H1 (cell line): ENCODE measurements at places on chromosomes 7 and 10. TPM values are rescaled to one million over a fixed set of nuclear protein-coding genes. Genes with fewer than 3 reads are reported as not detected.

DNA sequence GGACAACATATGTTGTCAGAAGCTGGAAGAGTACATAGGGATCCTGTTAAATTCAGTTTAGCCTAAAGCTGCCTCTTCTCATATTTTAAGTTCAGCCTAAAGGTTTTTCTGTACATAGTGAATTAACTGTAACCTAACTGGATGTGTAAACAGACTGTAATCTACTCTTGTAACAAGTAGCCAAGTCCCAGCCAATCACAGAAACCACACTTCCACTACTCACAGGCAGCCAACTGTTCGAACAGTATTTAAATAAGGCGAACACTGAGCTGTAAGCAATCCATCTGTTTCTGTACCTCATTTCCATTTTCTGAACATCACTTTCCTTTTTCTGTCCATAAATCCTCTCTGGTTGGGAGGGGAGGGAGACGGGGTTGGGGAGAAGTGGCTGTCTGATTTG lies 15.0 kb upstream of the STN1 start:
- H3K27me3 ChIP-seq = no peaks in the 10 kb centered on the region
- no peaks in the 10 kb centered on the region for H3K36me3 ChIP-seq
- no peaks in the 10 kb centered on the region; the same call in 1 of the 2 replicates for H3K4me1 ChIP-seq

DNA sequence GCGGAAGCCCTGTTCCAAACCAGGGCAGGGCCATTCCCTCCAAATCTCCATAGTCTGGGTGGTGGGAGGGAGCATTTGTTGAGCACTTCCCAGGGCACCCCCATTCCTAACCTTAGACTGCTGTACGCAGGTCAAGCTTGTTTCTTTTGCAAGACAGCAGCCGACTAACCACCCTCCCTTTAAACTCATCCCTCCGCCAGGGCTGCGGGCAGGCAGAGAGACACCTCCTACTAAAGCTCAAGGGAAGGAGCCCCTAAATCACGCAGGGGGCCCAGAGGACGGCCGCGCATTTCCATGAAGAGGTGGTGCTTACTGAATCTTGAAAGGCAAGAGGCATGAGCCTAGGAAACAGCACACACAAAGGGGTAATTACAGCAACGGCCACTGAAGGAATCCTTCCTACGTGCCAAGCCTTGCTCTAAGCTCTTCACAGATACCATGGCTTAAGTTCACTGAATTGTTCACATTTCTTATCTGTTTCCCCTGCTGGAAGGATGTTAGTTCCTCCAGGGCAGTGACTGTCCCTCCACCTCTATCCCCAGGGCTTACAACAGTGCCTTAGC lies 90.0 kb downstream of the PROSER2 start:
- H3K27me3 ChIP-seq = no peaks in the 10 kb centered on the region
- no peak overlapping the region for H3K27ac ChIP-seq
- DNase-seq = no peak

GRCh38 chr7:135991322-135991721 lies 14.2 kb upstream of the MTPN start:
- H3K27me3 ChIP-seq = no peaks in the 10 kb centered on the region
- no peak for DNase-seq
- no peak overlapping the region for H3K4me3 ChIP-seq
- no peak overlapping the region for H3K27ac ChIP-seq

- H3K27ac ChIP-seq = no peak overlapping the region
- DNase-seq = no peak
- H3K4me1 ChIP-seq = peaks cover 3% of the 10 kb centered on the region; the same call in 1 of the 2 replicates
- no peaks in the 10 kb centered on the region for H3K27me3 ChIP-seq
These were observed 4.4 kb upstream of the MYL10 start for GRCh38 chr7:101633511-101633910.

The PLEKHS1 gene
- not detected in 2 replicates for total RNA-seq

The SLC39A12 gene
- not detected in 2 replicates for total RNA-seq

GRCh38 chr10:73641328-73642060 lies at the start of gene MYOZ1:
MYOZ1 (minus strand) TSS chr10:73641474; CDS start chr10:73640017, 1,457 bp downstream.
- peaks cover 1% of the 10 kb centered on the region for H3K4me1 ChIP-seq
- no peaks in the 10 kb centered on the region for H3K36me3 ChIP-seq
- no peak within 1 kb of the TSS for H3K4me3 ChIP-seq
- no peaks in the 10 kb centered on the region for H3K27me3 ChIP-seq
- no peak for DNase-seq

- no peaks in the 10 kb centered on the region for H3K4me1 ChIP-seq
- H3K27me3 ChIP-seq = no peaks in the 10 kb centered on the region
- H3K27ac ChIP-seq = no peak overlapping the region
- H3K36me3 ChIP-seq = no peaks in the 10 kb centered on the region
These were observed 292.4 kb downstream of the USP6NL start for GRCh38 chr10:11318826-11319598.

The TLX1 gene
- total RNA-seq = not detected in 2 replicates

DNA sequence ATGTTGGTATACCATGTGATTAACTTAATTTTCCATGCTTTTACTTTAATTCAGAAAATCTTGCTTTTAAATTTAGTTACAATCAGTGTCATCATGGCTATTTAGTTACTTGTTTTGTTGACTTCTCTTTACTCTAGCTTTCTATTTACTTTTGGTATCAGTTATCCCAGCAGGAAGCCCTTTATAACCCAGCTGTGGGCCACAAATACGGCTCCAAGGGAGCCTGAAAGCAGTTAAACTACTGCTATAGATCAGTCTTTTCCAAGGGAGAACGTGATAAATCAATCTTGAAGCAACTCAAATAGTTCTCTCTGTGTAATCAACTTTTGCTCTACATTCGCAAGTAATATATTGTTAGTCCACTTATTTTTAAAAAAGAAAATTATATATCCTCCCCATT lies 287.4 kb downstream of the CACNA2D1 start:
- H3K27ac ChIP-seq = no peak overlapping the region
- DNase-seq = no peak
- no peaks in the 10 kb centered on the region for H3K36me3 ChIP-seq
- no peak overlapping the region for H3K4me3 ChIP-seq
- H3K27me3 ChIP-seq = no peaks in the 10 kb centered on the region; the same call in 1 of the 2 replicates

The MCM10 gene
- total RNA-seq = 59.0 and 60.3 TPM in 2 replicates

GRCh38 chr7:96322373-96322695 lies 436 bp upstream of the SLC25A13 start:
- no peaks in the 10 kb centered on the region for H3K36me3 ChIP-seq
- H3K4me3 ChIP-seq = peak overlapping the region; percentile 75

GRCh38 chr10:78179886-78180705 lies 146.4 kb downstream of the RPS24 start:
- H3K27me3 ChIP-seq = no peaks in the 10 kb centered on the region; the same call in 1 of the 2 replicates
- no peak overlapping the region for H3K27ac ChIP-seq
- peaks cover 18% of the 10 kb centered on the region for H3K4me1 ChIP-seq
- no peaks in the 10 kb centered on the region for H3K36me3 ChIP-seq
- H3K4me3 ChIP-seq = no peak overlapping the region

The OR2A1 gene
- total RNA-seq = not detected in 2 replicates

The ATOH7 gene
- total RNA-seq = 0.21 and 0.39 TPM in 2 replicates

The TMEM229A gene
- total RNA-seq = 0.54 and 0.75 TPM in 2 replicates

GRCh38 chr10:47285381-47286115 lies 14.4 kb upstream of the GDF10 start:
- H3K27me3 ChIP-seq = no peaks in the 10 kb centered on the region
- no peak overlapping the region for H3K27ac ChIP-seq
- no peaks in the 10 kb centered on the region for H3K4me1 ChIP-seq
- no peak overlapping the region for H3K4me3 ChIP-seq

The MLXIPL gene
- total RNA-seq = 8.6 and 9.4 TPM in 2 replicates

DNA sequence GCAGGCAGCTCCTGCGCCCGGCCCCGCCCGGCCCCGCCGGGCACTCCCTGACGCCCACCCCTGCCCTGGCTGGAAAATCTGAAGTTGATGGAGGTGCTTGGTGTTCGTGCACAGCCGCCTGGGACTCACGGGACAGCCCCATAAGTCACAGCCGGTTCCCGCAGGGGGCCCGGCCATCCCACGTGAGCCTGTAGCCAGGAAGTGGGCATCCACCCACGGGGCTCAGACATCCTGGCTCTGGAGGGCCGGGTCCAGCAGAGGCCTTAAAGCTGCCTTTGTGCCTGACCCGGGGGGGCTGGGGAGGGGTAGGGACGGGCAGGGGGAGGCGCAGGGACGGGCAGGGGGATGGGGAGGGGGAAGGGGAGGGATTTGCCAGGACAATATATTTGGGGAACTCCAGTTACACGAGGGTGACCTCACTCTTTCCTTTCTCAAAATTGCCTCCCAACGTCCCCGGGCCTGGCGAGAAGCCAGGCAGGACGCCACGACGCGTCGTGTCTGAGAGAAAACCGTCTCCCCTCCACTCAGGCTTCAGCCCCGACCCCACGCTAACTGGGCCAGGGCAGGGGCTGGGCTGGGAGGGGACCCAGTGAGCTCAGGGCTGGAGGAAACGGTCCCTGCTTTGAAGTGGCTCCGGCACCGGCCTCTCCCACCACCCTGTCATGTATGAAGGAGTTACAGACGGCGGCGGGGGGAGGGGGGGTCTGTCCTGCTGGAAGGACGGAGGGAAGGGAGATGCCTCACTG lies 82.1 kb upstream of the PDGFA start:
- no peak overlapping the region for H3K4me3 ChIP-seq
- no peaks in the 10 kb centered on the region; the same call in 1 of the 2 replicates for H3K4me1 ChIP-seq
- no peak for DNase-seq
- H3K27me3 ChIP-seq = no peaks in the 10 kb centered on the region
- H3K36me3 ChIP-seq = peaks cover 4% of the 10 kb centered on the region; the same call in 1 of the 2 replicates
